Stimulated activated CD8-positive, alpha-beta memory T cell treated with anti-CD3 and anti-CD28 coated beads, Interleukin-12 subunit alpha, Interleukin-12 subunit beta, amount 100 ng/mL, for 4 hours (primary cell): ENCODE measurements at places on chromosomes 7 and 10.

DNA sequence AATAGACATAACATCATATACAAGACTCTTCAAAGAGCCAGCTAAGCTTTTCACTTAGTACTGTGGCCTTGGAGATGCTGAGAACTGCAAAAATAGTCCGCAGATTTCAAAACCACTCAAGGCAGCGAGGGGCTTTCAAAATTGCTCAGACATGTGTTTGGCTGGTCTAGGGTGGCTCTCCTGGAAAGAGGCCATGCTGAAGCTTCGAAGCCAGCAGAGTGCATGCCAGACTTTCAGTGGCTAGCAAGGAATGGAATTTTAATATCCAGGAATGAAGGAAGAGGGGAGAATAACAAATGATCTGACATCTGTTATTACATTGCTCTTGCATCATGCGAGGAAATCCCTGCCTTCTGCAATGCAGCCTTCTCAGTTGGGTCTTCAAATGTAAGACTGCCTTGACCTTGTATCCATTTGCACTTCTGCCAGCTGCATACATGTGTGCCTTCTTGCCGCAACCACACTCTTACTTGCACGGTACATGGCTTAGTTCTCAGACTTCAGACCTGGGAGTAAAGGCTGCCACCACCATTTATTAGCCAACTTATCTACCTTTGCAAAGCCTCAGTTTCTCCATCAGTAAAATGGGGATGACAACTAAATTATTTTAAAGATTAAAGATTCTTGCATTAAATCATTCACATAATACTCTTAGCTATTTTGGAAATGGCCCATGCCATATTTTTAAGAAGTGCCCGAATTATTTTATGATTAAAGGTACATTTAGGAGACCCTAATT, 55.9 kb downstream of the ITIH5 start:
- DNase-seq = no peak

GRCh38 chr10:33800545-33800944, 466.1 kb upstream of the NRP1 start:
- no peak for DNase-seq

DNA sequence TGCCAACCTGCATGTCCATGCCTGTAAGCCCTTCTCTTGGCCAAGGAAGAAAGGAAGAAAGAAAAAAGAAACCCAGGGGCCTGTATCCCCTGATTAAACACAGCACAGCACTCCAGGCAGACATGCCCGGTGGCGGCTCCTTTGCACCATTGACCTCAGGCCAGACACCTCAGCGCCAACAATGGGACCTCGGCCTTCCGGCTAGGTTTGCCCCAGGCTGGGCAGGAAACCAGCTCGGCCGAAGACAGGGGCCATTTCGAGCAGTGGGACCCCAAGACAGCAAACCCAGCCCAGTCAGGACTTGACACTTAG, 2.8 kb downstream of the HOXA10 start:
- DNase-seq = no peak

DNA sequence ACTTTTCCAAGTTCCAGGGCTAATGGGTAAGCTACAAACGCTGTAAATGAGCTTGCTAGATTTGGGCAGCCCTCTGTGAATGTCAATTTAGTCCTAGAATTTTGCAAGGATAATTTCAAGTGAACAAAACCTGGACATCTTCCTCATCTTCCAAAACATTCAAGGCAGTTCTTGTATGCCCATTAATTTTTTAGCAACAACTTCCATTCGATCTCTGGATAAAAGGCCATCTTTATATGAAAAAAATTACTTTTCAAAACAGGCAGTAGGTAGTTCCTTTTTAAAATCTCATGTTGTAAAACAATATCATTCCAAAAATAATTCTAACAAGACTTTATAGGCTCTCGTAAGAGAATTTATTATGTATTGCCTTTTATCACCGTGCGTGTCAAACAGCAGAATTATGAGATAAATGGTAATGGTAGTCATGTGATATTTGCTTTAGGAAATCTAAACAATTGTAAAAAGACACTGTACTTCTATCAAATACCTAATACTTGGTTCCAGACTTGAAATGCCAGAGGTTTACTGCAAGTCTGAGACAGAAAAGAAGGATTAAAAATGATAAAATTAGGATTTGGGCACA, 143.7 kb upstream of the NRP1 start:
- no peak for DNase-seq

DNA sequence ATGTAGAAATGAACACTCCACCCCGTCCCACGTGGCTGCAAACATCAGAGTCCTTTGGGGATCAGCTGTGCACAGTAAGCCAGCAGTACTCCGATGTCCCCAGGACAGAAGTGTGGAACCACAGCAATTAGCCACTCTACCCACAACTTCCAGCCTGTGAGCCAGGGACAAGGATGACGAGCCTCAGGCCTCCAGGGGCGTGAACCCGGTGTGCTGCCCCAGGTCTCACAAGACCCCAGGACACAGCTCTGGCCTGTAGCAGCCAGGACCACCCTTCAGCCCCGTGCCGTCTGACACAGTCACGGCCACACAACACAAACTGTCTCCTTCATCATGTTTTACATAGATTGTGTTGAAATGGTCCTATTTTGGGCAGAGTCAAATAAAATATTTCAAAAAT, 113.0 kb upstream of the DIP2C start:
- no peak for DNase-seq

- DNase-seq = no peak
Measured at GRCh38 chr7:86252406-86252805, 391.3 kb upstream of the GRM3 start.

DNA sequence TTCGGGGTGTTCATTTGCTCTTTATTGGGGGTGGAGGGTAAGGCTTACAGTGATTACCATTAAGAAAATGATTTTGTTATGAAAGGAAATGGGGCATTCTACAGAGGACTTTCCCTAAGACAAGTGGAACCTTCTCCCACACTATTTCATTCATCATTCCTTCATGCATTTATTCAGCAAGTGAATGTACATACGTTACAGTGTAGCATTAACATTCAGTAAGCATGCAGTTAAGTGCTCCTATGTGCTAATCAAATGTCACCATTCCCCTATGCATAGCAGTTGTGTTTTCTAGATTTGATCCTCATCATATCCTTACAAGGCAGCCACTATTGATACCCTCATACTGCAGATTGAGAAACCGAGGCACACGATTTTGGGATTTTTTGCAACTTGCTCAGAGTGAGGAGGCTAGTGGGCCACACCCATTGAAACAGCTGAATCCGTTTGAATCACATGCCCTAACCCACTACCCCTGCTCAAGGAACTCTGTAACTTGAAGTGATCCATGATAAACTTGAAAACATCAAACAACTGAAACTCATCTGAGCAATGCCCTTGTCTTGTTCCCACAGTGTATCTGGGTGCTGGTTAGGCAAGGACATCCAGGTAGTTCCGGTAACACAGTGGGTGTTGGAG, 16.7 kb downstream of the INSYN2A start:
- no peak for DNase-seq

GRCh38 chr7:46291050-46291438, 370.0 kb upstream of the IGFBP3 start:
- DNase-seq = no peak

DNA sequence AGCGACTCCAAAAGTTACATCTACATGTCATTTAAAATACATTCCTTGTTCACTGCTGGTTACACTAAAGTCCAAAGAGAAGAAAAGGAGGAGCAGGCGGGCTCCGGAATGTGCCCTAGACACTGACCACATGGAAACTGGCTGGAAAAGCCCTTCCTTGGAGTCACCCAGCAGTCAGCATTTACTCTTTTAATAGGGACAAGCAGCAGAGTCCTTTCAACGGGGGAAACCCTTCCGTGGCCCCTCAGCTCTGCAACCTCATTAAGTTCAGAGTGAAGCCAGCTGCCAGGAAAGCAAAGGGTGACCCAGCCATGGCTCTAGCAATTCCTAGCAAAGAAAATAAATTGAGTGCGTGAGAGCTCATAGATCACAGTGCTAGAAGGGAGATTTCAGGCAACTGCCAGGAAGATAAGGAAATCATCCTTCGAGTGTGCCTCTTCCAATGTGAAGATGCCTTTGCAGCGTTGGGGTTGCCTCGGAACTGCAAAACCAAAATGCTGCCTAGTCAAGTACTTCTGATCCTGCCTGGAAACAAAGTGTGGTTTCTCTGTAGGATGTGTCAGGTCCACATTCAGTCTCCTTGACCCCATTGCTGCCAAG, 101.6 kb downstream of the SORBS1 start:
- DNase-seq = no peak

DNA sequence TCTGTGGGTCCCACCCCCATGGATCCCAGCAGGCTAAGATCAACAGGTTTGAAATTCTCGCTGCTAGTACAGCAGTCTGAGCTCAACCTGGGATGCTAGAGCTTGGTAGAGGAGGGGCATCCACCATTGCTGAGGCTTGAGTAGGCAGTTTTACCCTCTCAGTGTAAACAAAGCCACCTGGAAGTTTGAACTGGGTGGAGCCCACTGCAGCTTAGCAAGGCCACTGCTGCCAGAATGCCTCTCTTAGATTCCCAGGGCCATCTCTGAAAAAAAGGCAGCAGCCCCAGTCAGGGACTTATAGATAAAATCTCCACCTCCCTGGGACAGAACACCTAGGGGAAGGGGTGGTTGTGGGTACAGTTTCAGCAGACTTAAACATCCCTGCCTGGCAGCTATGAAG, 190.0 kb upstream of the CACNA2D1 start:
- no peak for DNase-seq

DNA sequence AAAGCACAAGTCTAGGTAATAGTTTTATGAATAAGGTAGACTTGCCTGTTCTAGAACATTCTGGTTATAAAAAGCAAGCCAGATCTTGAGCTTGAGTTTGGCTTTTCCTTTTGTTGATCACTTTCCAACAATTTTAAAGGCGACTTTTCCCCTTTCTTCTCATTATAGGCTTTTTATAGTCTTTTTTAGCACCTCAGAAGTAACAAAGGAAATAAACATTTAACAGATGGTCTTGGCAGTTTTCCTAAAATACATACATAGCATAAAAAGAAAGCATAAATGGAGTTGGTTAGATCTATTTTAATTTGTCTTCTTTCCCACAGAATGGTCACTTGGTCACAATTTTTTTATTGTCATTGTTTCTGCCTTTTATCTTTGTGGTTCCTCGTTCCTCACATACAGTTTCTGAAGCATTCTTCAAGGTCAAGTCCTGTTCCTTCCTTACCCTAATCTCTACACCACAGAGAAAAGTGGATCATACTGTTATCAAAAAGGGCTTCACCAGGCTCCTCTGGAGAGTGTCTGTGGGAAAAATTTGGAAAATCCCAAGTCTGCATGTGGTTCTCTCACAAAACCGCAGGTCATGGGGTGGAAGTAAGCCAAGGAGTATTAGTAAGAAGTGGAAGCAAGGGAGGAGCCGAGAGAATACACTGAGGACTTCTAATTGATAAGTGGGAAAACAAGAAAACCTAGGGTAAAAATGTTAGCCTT, 31.3 kb downstream of the THNSL1 start:
- no peak for DNase-seq
